ENCODE measurements at places on chromosomes 16 and 17.

DNA sequence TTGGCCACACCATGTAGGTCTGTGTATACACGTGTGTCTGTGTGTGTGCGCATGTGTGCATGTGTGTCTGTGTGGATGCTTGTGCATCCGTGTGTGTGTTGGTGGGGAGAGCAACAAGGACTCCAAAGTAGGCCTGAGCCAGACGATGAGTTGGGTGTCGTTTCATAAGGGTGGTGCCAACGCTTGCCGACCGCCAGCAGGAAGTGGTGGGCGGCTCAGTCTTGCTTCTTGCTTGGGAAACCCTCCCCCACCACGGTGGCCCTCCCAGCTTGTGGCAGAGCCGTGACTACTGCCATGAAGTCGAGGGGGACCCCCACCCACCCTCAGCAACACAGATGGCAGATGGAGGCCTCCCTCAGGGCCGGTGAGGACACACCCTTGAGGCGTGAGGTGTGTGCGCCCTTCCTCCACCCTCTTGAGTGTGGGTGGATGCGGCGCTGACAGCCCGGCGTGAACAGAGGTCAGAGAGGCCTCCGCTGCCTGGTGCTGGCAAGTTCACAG lies 17.5 kb downstream of the SBK1 start:
- no peak for DNase-seq

GRCh38 chr17:14038206-14038605 lies 31.1 kb upstream of the COX10 start:
- no peak for DNase-seq

DNA sequence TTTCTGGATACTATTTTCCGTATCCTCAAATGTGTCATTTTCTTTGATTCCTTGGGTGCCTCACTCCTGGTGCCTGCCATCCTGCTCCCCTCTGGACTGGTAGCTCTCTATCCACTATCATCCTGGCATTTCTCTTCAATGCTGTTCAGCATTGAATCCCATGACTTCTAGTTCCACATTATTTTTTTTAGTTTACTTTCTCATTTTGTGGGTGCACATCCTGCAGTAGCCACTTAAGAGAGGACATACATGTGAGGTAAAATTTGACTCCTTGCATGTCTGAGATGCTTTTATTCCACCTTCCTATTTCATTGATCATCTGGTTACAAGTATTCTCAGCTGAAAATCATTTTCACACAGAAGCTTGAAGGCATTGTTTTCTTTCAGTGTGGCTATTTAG lies 19.1 kb downstream of the ALOX15 start:
- no peak for DNase-seq

DNA sequence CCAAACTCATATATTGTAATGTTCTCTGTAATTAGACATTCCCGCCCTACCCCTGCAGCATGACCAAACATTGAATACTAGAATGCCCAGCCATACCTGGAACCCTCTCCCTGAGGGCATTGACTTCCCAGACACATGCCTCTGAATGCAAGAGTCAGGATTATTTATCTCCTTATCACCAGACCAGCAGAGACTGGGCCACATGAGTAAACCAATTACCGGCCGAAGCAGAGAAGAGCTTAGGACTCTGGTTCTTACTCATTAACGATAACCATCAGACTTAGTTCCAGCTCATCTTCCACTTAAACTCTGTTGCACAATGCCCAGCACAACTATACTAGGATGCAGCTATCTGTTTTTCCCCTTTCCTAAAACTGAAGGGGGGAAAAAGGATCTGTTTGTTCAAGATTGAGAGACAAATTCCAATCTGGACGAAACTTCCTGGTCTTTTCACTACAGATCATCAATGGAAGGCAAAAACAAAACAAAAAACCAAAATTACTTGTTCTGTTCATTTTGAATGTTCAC lies 88.2 kb upstream of the CORO6 start:
- no peak for DNase-seq

Data from NCI-H526 (cell line).